Suppressor macrophage treated with lipopolysaccharide for 1 hour (primary cell): ENCODE measurements at places on chromosomes 7 and 10.

GRCh38 chr10:50345545-50345944, 94.2 kb upstream of the ASAH2 start:
- no peak for DNase-seq

DNA sequence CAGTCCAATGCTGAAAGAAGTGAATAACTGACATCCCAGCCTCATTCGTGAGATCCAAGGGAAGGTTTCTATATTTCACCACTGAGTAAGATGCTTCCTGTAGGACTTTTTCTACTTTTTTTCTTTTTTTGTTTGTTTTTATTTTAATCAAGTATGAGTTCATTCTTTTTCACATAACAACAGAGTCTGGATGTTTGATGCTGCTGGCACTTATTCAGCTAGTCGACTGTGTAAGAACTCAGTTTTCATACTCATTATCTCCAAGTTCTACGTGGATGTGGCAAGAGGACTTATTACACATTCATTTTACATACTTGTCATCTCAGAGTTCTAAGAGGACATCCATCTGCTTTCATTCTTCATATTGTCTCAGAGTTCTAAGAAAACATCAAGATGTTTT, 86.9 kb downstream of the CPXM2 start:
- DNase-seq: no peak

DNA sequence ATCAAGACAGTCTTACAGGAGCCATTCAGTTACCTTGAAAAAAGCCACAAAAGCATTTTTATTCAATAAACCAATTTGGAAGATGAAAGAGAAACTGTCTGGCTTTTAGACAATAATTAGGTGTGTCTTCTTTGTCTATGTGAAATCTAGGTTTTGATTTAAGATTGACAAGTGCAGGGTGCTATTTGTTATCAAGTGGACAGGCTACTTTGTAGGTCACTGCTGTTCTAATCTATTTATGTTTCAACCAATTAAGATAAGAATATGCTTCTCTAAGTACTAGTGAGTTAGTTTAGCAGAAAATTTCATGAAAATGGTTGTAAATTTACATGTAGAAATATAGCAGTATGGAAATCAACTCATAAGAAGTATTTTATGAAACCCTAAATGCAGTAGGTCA, 177.5 kb downstream of the CACNA2D1 start:
- DNase-seq: no peak

GRCh38 chr7:757741-758163, 30.7 kb upstream of the PRKAR1B start:
- DNase-seq: no peak

DNA sequence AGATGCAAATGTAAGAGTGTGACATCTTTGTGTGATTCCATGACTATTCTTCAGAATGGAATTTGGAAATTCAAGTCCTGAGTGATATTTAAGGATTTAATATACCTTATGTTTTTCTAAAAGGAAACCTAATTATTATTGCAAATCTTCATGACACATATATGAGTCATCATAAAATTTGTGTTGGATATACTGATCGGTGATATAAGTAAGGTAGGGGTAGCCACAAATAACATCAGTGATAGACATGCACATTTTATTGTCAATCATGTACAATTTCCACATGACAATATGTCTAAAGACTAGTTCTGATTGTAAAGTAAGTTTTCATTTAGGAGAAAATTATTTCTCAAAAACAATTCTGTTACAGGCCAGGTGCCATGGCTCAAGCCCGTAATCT, 59.7 kb upstream of the AGMO start:
- DNase-seq: no peak
